Bone marrow (tissue), 2 donors: ENCODE measurements at places on chromosomes 13 and 19.

- no peak for DNase-seq
Measured at GRCh38 chr19:49558591-49558990, 21.8 kb downstream of the NOSIP start.

- peak; percentile 72 for DNase-seq
Measured at GRCh38 chr13:30408319-30409101, 13.8 kb upstream of the UBE2L5 start.

DNA sequence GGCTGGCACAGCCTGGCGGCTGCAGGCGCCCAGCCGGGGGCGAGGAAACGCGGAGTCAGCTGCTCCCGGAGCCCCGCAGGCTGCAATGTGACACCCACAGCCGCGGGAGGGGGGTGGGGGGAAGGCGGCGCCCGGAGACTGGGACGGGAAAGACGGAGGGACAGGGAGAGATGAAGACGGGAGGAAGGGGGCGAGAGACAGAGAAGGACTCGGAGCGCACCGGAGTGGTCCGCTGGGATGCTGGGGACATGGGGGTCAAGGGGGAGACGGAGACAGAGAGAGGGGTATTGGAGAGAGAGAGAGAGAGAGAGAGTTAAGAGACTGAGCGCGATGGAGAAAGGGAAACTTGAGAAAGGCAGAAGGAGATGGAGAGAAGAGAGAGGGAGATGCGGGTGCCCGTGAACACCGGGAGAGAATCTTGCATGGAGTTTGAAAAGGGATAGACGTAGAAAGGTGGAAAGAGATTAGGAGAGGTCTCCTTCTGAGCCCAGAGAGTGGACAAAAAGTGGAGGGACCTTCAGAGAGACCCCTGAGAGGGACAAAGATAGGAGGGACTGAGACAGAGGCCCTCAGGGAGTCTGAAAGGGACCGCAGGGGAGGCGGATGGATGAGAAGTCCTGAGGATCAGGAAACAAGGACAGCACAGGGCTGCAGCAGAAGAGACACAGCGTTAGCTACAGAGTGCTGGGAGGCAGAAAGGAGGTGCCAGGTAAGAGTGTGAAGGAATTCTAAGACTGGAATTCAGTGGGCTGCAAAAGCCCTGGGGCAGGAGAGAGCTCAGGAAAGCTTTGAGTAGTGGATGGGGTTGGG lies 1.0 kb downstream of the SCN1B start:
- DNase-seq = no peak

GRCh38 chr19:14073261-14073924 lies 807 bp downstream of the MISP3 start:
- DNase-seq = no peak

- DNase-seq = no peak
Measured at GRCh38 chr19:4288091-4288777, 9.2 kb downstream of the SHD start.

DNA sequence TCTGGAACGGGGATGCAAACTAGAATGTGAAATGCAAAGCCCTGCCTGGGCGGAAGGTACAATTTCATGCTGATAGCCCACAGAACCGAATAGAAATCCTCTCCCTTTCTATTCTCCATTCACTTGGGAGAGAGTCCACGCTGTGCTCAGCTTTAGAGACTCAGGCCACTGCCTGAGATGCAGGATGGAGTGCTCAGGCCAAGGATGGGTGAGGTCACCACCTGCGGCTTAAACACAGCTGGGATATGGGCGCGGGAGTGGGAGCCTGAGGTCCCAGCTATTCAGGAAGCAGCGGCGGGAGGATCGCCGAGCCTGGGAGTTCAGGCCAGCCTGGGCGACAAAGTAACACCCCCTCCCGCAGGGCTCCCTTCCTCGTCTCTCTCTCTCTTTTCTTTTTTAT lies 446 bp upstream of the ZNF83 start:
- no peak for DNase-seq

DNA sequence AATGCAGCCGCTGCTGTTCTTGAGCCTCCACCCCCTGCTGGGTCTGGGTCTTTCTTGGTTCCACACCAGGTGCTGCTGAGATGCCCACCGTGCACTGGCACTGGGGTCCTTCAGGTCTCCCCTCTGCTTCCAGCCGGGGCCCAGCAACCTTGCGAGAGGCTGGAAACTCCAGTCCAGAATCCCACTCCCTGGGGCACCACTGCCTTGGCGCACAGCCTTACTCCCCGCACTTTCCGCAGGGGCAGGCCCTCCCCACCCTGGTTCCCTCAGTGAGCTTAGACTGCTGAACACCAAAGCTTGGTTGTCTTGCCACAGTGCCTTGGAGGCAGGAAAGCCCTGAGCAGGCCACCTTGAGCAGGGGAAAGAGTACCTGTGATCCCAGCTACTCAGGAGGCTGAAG lies 60.0 kb downstream of the ANKRD10 start:
- DNase-seq = no peak

GRCh38 chr13:37889102-37889501 lies 19.5 kb upstream of the TRPC4 start:
- DNase-seq = no peak

- no peak for DNase-seq
Measured at GRCh38 chr13:36920616-36921185, 663 bp upstream of the SMAD9 start.

- DNase-seq = no peak
Measured at GRCh38 chr19:16628984-16629691, 1.1 kb upstream of the MED26 start.

GRCh38 chr13:29902632-29903305 lies 52.4 kb upstream of the UBL3 start:
- no peak for DNase-seq

- no peak for DNase-seq
Measured at GRCh38 chr13:70527599-70527998, 419.3 kb upstream of the KLHL1 start.

DNA sequence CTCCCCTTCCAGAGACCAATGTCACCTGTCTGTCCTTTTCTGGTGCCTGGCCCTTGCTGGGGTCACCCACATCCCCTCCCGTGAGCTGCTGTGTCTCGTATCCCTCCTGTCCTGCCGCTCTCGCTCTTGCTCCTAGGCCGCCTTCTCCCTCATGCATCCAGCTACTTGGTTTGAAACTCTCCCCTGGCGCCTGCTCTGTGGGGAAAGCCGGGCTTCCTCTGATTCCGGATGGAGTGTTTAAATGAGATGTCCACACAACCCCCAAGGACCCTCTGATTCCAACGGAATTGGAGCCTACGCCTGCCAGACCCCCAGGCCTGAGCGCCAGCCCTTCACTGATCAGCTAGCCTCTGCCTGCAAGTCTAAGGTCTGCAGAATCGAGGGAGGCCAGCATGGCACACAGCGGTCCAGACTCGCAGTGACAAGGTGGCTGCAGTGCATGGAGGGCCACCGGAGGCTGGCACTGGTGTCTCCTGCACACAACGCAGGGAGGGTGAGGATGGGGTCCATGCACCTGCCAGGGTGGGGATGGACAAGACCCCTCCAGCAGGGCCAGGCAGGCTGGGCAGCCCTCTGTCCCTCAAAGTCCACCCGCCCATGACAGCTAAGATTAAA lies 47.2 kb downstream of the RFX2 start:
- DNase-seq = no peak

DNA sequence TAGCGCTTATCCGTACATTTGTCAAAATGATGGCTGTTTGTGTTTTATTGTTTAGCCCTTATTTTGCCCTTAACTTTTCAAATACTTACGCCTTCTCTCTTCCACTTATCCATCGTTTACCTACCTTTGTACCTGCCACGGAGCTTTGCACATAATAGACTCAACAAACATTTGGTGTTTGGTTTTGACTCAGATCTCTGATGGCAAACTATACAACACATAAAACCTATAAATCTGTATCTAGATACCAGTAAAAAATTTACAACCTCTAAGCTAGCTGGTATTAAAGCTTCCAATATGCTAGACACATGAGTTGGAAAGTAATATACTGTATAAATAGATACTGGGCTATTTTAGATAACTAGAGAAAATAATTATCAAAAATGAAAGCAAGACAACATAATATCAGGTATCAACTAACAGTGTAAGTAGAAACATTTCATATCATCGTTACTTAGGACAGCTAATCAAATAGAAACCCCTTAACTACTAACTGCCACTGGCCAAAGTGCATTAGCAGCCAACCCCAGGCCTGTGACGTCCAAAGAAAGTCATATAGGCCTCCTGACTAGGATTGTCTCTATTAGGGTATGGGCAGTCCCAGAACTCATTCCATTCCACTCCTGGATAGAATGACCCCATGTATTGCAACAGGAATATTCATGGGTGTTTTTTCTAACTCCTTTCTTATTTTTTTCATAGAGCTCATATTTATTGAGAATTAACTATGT lies 53.8 kb downstream of the KCTD12 start:
- DNase-seq = no peak

GRCh38 chr13:32409561-32410421 lies 18.1 kb downstream of the N4BP2L1 start:
- no peak for DNase-seq

GRCh38 chr13:80945328-80945727 lies 604.4 kb upstream of the SPRY2 start:
- DNase-seq = no peak

DNA sequence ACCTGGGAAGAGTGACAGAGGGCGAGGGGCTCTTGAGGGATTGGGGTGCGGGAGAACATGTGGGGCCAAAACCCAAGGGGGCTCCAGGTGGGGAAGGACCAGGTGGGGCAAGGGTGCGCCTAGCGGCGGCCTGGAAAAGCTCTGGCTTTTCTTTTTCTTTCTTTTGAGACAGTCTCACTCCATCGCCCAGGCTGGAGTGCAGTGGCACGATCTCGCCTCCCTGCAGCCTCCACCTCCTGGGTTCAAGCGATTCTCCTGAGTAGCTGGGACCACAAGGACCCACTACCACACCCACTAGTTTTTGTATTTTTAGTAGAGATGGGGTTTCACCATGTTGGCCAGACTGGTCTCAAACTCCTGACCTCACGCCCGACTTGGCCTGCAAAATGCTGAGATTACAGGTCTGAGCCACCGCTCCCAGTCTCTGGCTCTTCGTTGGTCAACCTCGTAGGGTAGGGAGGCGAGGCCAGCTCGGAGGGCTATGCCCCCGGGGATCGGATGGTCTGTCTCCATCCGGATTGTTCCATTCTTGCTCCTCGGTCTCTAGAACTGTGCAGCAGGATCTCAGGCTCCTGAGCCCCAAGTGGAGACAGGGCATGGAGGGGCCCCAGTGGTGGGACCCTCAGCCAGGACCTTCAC lies 3.7 kb downstream of the GADD45B start:
- no peak for DNase-seq

DNA sequence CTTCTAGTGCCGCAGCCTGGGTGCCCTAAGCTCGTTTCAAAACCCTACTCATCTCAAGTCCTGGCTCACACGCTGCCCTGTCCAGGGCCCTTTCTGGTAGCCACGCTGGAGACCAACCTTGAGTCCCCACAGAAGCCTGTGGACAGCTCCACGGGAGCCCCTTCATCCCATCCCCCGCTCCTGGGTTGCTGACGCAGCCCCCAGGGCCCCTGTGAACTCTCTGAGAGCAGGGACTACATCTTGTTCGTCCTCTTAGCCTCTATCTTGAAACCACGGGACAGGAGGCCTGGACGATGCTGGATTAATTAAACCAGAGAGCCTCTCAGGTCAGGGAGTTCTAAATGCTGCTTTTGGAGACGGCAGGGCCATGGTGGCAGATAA lies 7.4 kb downstream of the MLLT1 start:
- DNase-seq = no peak

- DNase-seq = no peak
Measured at GRCh38 chr13:100523981-100524386, 64.6 kb downstream of the GGACT start.

- peak; percentile 21 for DNase-seq
Measured at GRCh38 chr13:51539887-51540286, 44.4 kb upstream of the WDFY2 start.

GRCh38 chr19:1455002-1455335 lies 5.0 kb downstream of the APC2 start:
- DNase-seq = no peak

GRCh38 chr13:82636119-82636518 lies 1246.2 kb downstream of the SLITRK1 start:
- DNase-seq = no peak

GRCh38 chr13:99144306-99144705 lies 56.3 kb upstream of the UBAC2 start:
- DNase-seq = no peak

DNA sequence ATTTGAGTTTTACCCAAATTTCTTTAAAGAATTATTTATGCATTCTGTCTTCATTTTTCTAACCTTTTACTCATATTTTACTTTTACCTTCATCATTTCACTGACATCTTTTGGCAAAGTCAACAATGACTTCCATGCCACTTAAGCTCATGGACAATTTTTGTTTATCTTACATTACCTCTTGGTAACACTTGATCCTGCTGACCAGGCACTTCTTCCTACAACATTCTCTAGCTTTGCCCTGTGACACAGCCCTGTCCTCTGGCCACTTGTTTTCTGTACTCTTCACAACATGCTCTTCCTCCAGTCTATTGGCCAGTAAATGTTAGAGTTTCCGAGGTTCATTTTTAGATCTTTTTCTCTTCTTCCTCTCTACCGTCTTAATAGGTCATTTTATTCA lies 377.2 kb downstream of the SUCLA2 start:
- DNase-seq = no peak

- DNase-seq = no peak
Measured at GRCh38 chr19:47542030-47542475, 27.2 kb upstream of the NAPA start.

- DNase-seq = peak; percentile 52
Measured at GRCh38 chr13:27482983-27483382, 32.6 kb upstream of the MTIF3 start.

DNA sequence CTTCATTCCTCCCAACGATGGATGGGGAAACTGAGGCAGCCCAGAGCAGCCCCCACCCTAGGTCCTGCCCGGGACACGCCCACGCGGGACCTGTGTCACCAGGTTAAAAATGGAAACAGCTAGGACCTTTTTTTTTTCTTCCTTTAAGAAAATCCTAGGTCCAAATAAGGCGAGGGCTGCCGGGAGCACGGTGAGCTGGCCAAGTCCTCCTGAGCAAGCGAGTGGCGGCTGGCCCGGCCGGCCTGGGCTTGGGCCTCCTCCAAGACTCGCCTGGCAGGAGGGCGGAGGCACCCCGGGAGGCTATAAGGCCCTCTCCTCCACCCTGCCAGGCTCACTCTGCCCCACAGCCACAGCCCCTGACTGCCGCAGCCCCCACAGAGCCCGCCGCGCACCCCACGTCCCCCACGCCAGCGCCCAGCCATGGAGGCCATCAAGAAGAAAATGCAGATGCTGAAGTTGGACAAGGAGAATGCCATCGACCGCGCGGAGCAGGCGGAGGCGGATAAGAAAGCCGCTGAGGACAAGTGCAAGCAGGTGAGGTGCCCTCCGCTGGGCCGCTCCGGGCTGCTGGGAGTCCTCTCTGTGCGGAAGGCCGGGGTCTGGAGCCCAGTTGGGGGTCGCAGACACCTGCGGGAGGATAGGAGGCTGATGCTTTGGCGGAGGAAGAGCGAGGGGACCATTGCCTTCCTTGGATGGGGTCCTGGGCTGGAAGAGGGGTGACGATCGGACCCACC lies 8.9 kb upstream of the TPM4 start:
- no peak for DNase-seq

GRCh38 chr19:42497492-42498168 lies 30.7 kb downstream of the CEACAM1 start:
- no peak for DNase-seq

- no peak for DNase-seq
Measured at GRCh38 chr13:35618565-35619083, 142.1 kb upstream of the MAB21L1 start.
